ENCODE measurements at places on chromosomes 5 and 9. TPM values are rescaled to one million over a fixed set of nuclear protein-coding genes. Genes with fewer than 3 reads are reported as not detected.

LCN15 gene
- not detected for total RNA-seq

TMEM174 gene
- total RNA-seq, result not detected

GFPT2 gene
- 12.9 TPM for total RNA-seq

OR13C9 gene
- total RNA-seq, result 0.46 TPM

NUTM2F gene
- not detected for total RNA-seq

KLHL3 gene
- total RNA-seq, result 19.8 TPM

CA9 gene
- 1.2 TPM for total RNA-seq

CYSRT1 gene
- 0.92 TPM for total RNA-seq

CDC14B gene
- 41.3 TPM for total RNA-seq

GMCL2 gene
- total RNA-seq, result not detected

AQP3 gene
- 0.23 TPM for total RNA-seq

IL31RA gene
- 0.23 TPM for total RNA-seq

SAPCD2 gene
- total RNA-seq, result 4.2 TPM

PCDHGB3 gene
- total RNA-seq, result 9.2 TPM

SLC6A19 gene
- not detected for total RNA-seq

PKD2L2 gene
- 0.46 TPM for total RNA-seq

PCDHB6 gene
- 4.2 TPM for total RNA-seq

PCDHB13 gene
- 10.8 TPM for total RNA-seq

SLC6A3 gene
- 12.5 TPM for total RNA-seq

TPPP gene
- 27.5 TPM for total RNA-seq

ELAVL2 gene
- 351 TPM for total RNA-seq

GGTA1 gene
- 3.5 TPM for total RNA-seq

SPATA31D4 gene
- not detected for total RNA-seq

SGCD gene
- total RNA-seq, result 12.5 TPM

SUSD3 gene
- total RNA-seq, result 1.4 TPM

PRR16 gene
- total RNA-seq, result 6.5 TPM

ZNF354C gene
- 42.2 TPM for total RNA-seq

COL5A1 gene
- total RNA-seq, result 6.9 TPM

RNF183 gene
- not detected for total RNA-seq

ZDHHC11B gene
- total RNA-seq, result 7.6 TPM

PCDHA5 gene
- total RNA-seq, result 9.9 TPM

SLC46A2 gene
- not detected for total RNA-seq

CDC25C gene
- 2.1 TPM for total RNA-seq

RELL2 gene
- 18.9 TPM for total RNA-seq

C7 gene
- total RNA-seq, result 3.9 TPM

GALNT12 gene
- total RNA-seq, result 2.5 TPM

SPINK13 gene
- total RNA-seq, result not detected

SOX30 gene
- total RNA-seq, result not detected

SMC5 gene
- total RNA-seq, result 31.6 TPM
